ENCODE measurements at places on chromosomes 5 and 9.

DNA sequence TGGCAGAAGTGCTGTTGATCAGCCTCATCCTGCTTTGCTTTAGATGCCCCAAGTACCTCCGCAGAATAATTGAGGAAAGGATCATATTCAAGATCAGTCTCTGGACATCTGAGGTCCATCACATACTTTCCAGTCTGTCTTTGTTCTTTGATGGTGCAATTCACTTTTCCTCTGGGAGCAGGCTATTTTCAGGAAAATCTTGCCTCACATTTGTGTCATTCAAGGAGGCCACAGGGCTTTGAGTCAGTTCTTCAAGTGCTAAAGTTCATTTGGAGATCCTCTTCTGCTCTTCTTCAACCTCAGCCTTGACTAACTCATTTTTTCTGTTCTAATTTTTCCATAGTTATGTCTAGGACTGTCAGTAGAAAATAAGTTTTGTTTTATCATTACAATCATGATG is 18.6 kb downstream of the EQTN start:
- no peak for DNase-seq

- DNase-seq = no peak
Observed at GRCh38 chr9:97753975-97754374, 56.8 kb upstream of the XPA start.

- peak; percentile 3 for DNase-seq
Observed at GRCh38 chr5:56175488-56175887, 57.6 kb downstream of the ANKRD55 start.

DNA sequence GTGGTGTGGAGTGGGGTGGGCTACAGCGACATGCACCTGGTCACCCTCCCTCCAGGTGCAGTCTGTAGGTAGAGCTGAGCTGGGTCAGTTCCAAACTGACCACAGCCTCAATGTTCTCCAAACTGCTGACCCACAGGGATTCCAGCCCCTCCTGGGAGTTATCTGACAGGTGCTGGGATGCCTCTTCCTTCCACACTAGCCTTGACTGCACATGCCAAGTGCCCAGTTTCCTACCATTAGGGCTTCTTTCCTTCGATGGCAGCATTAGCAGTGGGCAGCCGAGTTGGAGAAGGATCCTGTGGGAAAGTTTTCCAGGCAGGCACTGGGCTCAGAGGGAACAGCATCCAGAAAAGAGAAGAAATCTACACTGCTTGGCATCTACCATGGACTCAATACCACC is 64.0 kb upstream of the GABRP start:
- no peak for DNase-seq

DNA sequence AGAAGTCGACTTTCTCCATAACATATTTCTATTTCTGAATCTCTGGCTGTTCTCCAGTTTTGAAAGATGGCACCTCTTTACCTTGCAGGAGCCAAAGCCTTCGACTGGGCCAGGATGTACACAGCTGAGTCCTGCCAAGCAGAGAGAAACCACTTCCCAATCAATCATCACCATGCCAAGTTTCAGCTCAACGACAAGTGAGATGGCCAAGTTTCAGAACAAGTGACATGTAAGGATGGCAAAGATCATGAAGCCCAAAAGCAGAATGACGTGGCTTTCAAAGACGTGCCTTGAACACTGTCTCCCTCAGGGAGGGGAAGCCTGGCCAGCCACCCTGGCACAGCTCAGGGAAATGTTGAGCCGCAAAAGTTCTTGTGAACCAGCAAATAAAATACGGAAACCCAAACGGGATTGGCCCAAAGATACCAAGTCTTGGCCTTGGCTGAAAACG is 17.7 kb downstream of the STK10 start:
- DNase-seq = no peak

GRCh38 chr9:3180696-3181048 is 336.8 kb upstream of the PUM3 start:
- DNase-seq = no peak

- no peak for DNase-seq
Observed at GRCh38 chr5:129912601-129913255, 8.5 kb downstream of the CHSY3 start.

GRCh38 chr5:115589043-115589442 is 13.2 kb downstream of the TICAM2 start:
- no peak for DNase-seq

DNA sequence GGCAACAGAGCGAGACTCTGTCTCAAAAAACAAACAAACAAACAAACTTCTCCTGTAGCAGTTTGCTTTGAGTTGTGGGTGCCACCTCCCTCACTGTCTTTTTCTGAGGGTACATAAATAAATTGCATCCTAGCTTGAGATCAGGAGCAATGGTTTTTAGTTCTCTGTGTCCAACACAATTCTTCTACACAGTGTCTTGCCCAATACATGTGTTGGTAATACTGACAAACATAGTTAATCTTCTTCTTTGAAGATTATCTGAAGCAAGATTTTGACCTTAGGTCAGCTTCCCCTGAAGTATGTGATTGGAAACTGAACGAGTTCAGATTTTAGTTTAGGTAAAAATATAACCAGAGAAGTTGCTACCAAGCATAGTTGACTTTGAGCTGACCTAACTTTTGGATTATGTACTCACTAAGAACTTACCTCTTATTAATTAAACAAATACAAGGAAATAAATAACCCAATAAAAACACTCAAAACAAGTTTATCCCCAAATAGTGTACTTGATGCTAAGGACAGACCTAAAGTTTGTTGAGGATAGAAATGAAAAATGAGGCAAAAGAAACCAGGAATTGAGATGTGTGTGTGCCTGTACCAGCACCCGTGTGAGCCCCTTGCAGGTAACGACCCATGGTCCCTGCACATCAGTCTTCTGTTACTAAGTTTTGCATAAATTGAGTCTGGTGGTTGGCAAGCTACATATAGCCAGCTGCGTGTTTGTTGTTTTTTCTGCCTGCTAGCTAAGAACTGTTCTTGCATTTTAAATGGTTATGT is 16.2 kb downstream of the TJP2 start:
- DNase-seq = no peak

- no peak for DNase-seq
Observed at GRCh38 chr9:127437497-127438264, 13.5 kb downstream of the ZNF79 start.

DNA sequence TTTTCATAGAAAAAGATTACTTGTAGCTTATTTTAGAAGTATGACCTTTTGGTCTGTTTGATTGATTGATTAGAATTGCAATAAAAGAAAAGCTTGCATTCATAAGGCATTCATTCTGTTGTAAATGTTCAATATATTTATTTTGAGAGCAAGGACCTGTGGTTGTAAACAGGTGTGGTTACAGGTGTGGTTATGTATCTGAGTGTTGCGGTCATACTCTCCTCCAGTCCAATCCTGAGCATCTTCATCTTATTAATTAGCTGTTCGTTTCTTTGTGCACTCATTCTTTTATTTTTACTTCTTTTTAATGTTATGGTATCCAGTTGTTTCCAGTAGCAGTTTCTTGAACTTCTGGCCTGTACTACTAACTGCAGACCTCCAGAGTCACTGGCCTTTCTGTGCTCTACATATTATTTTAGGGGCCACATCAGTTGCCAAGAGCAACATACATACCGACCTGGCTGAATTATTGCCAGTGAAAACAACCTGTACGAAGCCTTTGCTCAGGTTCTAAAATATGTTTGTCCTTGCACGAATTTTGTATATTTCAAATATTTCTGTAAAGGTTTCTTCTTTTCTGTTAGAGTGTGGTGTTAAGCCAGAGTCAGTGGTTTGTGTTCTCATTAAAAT is 128.7 kb downstream of the CDC42SE2 start:
- DNase-seq = no peak

DNA sequence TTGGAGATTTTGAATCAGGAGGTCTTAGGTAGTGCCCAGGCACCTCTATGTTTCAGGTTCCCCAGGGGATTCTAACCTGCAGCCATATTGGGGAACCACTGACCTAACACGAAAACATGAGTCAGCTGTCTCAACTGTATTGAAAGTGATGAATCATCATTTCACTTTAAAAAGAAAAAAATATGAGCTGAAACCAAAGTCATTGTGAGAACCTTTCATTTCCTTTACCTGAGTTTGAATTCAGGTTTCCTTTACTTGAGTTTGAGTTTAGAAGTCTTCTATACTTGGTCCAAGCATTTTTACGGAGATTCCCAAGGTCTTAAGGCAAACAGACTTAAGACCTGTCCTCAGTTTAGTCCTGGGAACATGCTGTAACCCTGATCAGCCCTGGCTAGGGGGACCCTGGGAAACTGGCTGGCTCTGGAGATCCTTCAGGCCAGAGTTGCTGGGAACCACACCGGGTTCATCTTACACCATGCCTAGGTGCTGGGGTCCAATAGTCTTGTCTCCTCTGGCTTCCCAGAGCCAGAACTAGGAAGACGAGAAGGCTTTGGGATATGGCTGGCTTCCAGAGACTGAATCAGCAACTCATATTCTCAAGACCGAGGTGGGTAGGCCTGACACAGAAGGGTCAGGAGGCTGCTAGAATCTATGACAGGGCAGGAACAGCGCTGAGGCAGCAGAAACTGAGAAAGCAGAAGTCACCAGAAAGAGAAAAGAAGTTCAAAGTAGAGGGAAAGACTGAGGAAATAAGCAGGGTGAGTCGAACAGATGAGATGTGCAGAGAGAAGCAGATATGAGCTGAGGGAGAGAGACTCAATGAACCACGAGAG is 16.4 kb upstream of the PDCD1LG2 start:
- no peak for DNase-seq
